HCT116 (cell line): ENCODE measurements at places on chromosomes 2 and 18.

GRCh38 chr2:197878792-197879191 is 74.4 kb downstream of the PLCL1 start:
- H3K27me3 ChIP-seq, result 0 out of 2 replicates have a peak, but pooled peaks cover 4% of the 10 kb centered on the region
- no peaks in the 10 kb centered on the region for H3K36me3 ChIP-seq
- no peaks in the 10 kb centered on the region for H3K4me1 ChIP-seq
- no peak overlapping the region for H3K27ac ChIP-seq

DNA sequence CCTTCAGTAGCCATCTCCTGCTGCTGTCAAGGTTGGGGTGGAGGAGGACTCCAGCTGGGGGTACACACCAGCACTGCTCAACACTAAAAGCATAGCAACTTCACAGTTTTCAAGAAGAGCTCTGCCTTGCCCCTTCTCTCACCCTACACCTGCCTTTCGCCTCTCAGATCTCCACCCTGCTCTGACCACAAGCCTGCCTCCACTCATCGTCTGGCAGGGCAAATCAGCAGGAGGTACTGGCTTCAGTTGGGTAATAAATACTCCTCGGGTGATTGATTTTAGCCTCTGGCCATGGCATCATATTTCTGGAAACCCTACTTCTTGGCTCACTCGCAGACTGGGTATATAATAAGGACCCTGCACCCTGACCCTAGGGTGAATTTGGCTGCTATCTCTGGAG is 3.1 kb upstream of the PRKAG3 start:
- no peaks in the 10 kb centered on the region for H3K27me3 ChIP-seq
- H3K36me3 ChIP-seq, result no peaks in the 10 kb centered on the region
- no peak overlapping the region for H3K4me3 ChIP-seq
- H3K27ac ChIP-seq, result no peak overlapping the region
- DNase-seq, result no peak

DNA sequence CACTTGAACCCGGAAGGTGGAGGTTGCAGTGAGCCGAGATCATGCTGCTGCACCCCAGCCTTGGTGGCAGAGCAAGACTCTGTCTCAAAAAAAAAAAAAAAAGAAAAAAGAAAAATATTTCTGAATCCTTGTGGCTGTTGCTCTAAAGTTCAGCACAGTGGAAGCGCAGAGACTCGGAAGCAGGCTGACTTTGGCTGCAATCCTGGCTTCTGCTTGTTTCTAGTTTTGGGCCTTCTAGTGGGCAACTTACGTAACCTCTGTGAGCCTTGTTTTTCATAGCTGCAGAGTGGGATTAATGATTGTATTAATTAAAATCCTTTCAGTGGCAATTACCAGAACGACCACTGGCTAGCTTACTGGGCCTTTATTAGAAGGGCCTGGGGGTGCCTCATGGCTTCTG is 28.4 kb downstream of the GNLY start:
- DNase-seq, result no peak
- no peaks in the 10 kb centered on the region for H3K4me1 ChIP-seq
- 0 out of 2 replicates have a peak, but pooled peaks cover 3% of the 10 kb centered on the region for H3K27me3 ChIP-seq
- no peaks in the 10 kb centered on the region for H3K36me3 ChIP-seq
- no peak overlapping the region for H3K27ac ChIP-seq

GRCh38 chr2:107621186-107622165 is 205.2 kb upstream of the RGPD4 start:
- H3K27ac ChIP-seq, result no peak overlapping the region
- H3K4me1 ChIP-seq, result no peaks in the 10 kb centered on the region
- H3K36me3 ChIP-seq, result no peaks in the 10 kb centered on the region
- no peaks in the 10 kb centered on the region for H3K27me3 ChIP-seq
- DNase-seq, result no peak

- no peaks in the 10 kb centered on the region for H3K27me3 ChIP-seq
- H3K27ac ChIP-seq, result no peak overlapping the region
- DNase-seq, result no peak
- no peak overlapping the region for H3K4me3 ChIP-seq
- peaks cover 2% of the 10 kb centered on the region for H3K36me3 ChIP-seq
- no peaks in the 10 kb centered on the region for H3K4me1 ChIP-seq
These were observed 34.1 kb downstream of the LANCL1 start for GRCh38 chr2:210442457-210442856.
